Left ventricle myocardium inferior (tissue), 1 donor: ENCODE measurements at places on chromosomes 4 and X.
A peak's percentile ranks its signal among the peaks of the same experiment; 100 is the strongest.

DNA sequence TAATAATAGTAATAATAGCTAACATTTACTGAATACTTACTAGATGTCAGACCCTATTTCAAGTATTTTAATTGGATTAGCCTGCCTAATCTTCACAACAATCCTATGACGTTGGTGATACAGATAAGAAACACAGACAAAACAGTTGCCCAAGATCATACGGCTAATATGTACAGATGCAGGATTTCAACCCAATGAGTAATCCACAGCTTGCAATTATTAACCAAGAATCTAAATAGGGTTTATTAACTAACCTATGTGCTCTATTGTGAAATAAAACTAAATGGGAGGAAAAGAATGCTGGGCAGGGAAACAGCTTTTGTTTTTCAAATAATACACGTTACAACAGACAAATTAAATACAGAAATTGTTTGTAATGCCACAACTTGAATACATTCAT, 23.4 kb downstream of the FBXO8 start:
- DNase-seq = no peak

- peak; percentile 27 for DNase-seq
Measured at GRCh38 chr4:7434766-7435150, at the start of gene PSAPL1. PSAPL1 (minus strand) TSS chr4:7434930; CDS start chr4:7434879, 51 bp downstream.

GRCh38 chrX:45385757-45386156, 185.1 kb upstream of the DIPK2B start:
- no peak for DNase-seq

DNA sequence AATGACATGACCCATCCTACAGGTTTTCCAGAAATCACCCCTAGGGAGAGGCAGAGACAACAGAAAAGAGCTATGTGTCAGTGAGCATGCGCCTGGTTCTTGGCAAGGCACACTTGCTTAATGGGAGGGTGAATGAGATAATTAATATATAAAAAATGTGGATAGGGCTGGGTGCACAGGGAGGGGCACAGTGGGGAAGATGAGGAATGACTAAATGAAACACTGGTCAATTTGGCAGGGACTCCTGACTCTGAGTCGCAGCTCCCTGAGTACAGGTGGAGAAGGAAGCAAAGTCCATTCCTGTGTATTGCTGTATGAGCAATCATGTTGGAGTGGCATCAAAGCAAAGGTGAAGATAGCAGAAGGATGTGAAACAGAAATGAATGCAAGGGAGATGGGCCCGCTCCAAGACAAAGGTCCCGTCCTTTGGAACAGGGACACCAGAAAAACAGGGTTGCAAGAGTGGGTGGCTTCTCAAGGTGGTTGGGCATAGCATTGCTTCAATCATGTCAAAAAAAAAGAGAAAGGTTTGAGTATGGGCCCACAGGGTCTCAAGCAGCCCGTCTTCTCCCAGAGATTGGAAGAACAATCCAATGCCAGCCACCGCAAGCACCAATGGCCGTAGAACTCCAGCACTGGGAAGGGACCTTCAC, 278.4 kb upstream of the AGTR2 start:
- DNase-seq = no peak

DNA sequence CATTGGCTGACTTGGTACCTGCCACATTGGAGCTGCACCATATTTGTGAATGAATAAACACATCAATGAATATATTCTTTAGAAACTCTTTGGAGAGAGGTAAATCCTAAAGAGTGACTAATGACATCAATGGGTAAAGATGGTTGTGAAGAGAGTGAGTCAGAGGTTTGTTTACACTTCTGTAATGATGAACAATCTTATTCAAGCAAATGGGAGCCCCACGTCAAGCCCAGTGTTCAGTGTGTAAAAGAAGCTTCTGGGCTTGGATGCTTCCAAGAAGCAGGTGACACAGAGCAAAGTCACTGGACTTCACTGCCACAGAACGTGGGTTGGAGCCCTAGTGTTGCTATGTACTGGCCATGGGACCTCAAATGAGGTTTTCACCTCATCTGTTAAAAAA, 319.0 kb downstream of the STK32B start:
- no peak for DNase-seq
